MCF 10A (cell line): ENCODE measurements at places on chromosomes 4 and X.
A peak's percentile ranks its signal among the peaks of the same experiment; 100 is the strongest.

DNA sequence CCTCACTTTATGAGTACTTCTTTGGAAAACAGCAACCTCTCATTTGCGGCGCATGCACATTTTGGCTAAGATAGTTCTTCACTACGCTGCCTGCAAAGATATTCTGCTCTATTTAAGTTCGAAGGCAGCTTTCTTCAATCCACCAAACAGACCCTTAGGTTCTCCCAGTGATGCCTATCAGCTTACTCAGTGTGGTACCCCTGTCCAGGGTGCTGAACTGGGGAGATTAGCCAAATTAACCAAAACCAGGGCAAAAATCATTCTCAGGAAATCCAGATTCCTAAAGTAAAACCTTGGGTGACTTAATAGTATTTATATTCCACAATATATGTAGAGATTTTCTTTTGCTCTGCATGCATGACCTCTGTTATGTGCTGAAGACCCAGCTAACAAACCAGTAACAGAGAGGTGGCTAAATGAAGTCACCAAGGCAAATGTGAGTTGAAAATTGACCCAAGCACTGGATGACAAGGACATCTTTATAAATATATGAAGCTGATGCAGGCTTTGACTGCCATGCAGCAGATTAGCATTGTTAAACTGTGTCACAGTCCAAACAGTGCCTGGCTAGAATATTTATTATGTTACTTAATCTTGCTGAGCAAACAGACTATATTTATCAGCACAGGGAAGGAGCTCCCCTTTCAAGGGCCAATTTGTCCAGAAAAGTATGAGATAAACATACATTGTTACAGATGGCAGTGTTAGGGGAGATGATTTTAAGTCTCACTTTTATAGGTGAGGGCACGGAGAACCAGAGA is 418.2 kb downstream of the STIM2 start:
- DNase-seq: peak; percentile 62

DNA sequence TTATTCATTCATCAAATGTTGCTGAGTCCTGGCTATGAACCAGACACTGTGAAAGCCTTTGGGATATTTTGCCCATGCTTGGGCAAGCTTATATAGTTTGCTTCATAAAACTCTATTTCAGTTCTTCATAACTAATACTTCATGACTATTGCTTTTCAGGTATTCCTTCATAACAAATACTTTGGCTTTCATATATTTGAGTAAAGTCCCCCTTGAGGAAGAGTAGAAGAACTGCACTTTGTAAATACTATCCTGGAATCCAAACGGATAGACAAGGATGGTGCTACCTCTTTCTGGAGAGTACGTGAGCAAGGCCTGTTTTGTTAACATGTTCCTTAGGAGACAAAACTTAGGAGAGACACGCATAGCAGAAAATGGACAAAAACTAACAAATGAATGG is 1.7 kb upstream of the AFP start:
- DNase-seq: peak; percentile 24

- DNase-seq: peak; percentile 100
These were observed 32.4 kb downstream of the FGFRL1 start for GRCh38 chr4:1043651-1044468.

- DNase-seq: no peak
These were observed 3.0 kb upstream of the HTRA3 start for GRCh38 chr4:8266508-8266907.

DNA sequence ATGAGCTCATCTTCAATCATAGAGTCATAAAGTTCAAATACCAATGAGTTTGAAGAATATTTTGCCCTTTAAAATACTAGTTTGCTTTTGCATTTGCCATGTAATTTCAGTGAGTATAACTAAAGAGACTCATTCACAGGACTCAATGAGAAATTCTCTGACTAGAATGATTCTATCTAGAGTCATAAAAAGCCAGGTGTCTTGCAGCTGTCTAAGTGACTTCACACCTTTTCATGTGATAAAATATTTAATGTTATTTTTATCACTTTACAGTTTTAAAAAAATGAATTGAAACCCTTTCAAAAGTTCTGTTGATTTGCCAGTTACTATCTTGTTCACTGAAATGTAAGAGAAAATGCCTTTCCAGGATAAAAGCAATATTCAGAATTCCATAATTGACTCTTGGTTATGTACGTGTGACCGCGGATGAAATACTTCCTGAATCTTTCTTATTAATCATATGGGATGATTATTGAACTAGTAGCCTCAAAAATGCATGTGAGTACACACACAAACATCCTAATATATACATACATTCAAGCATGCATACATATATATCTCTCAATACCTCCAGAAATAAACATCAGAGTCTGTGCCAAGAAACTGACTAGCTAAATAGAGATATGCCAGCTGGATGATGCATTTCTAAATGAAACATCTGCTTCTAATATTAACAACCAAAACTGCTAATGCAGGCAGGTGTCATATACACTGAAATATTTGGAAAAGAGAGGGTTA is 87.0 kb downstream of the GABRB1 start:
- no peak for DNase-seq
